Stimulated activated CD8-positive, alpha-beta memory T cell treated with anti-CD3 and anti-CD28 coated beads, Interleukin-2, amount 100 ng/mL, for 1 hour (primary cell): ENCODE measurements at places on chromosomes 5 and 9.

- no peak for DNase-seq
Measured at GRCh38 chr5:155064580-155064979, 51.0 kb downstream of the KIF4B start.

- no peak for DNase-seq
Measured at GRCh38 chr5:119264186-119264585, 91.6 kb upstream of the TNFAIP8 start.

- no peak for DNase-seq
Measured at GRCh38 chr5:8413975-8414374, 545.0 kb downstream of the MTRR start.

DNA sequence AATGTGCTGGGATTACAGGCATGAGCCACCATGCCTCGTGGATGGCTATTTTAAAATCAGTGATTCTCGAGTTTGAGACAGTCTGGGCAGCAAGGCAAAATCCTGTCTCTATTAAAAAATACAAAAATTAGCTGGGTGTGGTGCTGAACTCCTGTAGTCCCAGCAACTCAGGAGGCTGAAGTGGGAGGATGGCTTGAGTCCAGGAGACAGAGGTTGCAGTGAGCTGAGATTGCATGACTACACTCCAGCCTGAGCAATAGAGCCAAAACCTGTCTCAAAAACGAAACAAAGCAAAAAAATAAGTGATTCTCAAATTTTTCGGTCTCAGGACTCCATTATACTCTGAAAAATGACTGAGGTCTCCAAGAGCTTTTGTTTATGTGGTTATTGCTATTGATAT lies 47.9 kb upstream of the HSPA9 start:
- no peak for DNase-seq

GRCh38 chr9:21505425-21506179 lies 23.5 kb upstream of the IFNE start:
- DNase-seq, result no peak

DNA sequence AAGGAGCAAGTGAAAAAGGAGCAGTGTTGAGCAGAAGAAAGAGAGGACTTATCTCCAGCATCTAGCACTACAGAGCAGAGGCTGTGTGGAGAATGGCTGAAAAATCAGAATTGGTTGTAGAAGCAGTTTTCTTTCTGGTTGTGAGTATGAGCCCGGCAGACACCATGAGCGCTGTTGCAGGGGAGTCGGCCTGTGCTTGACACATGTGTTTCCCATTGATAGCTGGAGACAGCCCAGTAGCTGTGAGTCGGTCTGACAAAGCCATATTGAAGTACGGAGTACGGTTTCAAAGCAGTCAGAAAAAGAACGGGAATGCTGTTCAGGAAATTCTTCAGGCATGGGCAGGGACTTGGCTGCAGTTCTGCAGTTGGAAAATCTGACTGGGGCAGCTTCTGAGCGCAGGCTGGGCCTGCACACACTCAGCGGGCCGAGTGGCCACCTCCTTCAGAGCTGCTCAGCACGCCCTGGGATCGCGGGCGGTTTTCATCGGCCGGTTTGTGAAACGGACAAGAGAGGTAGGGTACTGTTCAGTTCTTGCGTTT lies at the start of gene SGCD:
Gene SGCD (plus strand): TSS at position 447 of the 542 bp plus-strand sequence.
- no peak for DNase-seq

DNA sequence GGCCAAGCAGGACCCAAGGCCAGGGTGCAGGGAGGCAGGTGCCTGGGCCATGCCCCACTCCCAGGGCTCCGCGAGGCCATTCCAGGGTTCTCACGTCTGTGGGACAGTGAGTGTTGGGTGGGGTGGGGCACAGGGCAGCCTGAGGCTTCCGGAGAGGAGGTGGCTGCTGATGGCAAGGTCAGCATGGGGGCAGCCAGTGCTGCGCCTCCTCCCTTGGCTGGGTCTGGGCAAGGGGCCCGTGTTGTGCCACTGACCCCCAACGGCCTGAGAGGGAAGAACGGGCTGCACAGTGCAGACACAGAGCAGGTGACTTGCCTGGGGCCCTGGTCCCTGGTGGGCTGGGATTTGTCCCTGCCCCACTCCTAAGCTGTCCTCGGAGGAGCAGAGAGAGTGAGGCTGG lies 82.1 kb downstream of the RXRA start:
- no peak for DNase-seq
